ENCODE measurements at places on chromosomes 13 and 19. TPM values are rescaled to one million over a fixed set of nuclear protein-coding genes. Genes with fewer than 3 reads are reported as not detected.

Gene TUBB4A
- total RNA-seq = 0.25 TPM

DNA sequence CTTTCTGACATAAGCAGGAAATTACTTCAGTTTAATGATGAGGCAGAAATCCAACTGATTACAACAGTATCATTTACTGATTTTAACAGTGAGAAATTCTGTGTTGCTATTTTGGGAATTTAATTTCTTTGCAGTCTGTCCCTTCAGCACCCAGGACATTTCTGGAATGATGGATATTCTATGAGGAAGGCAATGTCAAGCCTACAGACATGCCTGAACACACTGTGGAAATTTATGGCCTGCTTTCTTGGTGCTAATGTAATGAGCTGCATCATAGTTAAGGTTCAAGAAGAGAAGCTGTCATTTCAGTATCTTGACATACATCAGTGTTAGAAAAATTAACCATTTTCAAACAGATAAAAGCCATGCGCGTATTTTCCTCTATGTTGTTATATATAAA is 87.7 kb downstream of the SLITRK1 start:
- H3K27me3 ChIP-seq = no peaks in the 10 kb centered on the region
- H3K36me3 ChIP-seq = no peaks in the 10 kb centered on the region
- H3K4me3 ChIP-seq = no peak overlapping the region
- H3K27ac ChIP-seq = no peak overlapping the region
- DNase-seq = no peak

GRCh38 chr13:59533561-59534555 is 629.9 kb downstream of the DIAPH3 start:
- H3K4me1 ChIP-seq = no peaks in the 10 kb centered on the region
- no peaks in the 10 kb centered on the region for H3K36me3 ChIP-seq
- no peak overlapping the region for H3K27ac ChIP-seq
- H3K4me3 ChIP-seq = no peak overlapping the region
- no peaks in the 10 kb centered on the region for H3K27me3 ChIP-seq
- no peak for DNase-seq

DNA sequence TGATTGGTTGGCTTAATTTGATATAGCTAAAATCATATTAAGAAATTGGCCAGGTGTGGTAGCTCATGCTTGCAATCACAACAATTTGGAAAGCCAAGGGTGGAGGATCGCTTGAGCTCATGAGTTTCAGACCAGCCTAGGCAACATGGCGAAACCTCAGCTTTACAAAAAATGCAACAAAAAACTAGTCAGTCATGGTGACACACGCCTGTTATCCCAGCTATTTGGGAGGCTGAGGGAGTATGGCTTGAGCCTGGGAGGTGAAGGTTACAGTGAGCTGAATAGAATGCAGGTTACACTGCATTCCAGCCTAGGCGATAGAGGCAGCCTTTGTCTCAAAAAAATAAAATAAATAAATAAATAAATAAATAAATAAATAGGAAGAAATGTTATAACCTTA is 1579.6 kb upstream of the SLC10A2 start:
- H3K27ac ChIP-seq = no peak overlapping the region
- H3K27me3 ChIP-seq = no peaks in the 10 kb centered on the region
- H3K4me1 ChIP-seq = no peaks in the 10 kb centered on the region
- DNase-seq = no peak

DNA sequence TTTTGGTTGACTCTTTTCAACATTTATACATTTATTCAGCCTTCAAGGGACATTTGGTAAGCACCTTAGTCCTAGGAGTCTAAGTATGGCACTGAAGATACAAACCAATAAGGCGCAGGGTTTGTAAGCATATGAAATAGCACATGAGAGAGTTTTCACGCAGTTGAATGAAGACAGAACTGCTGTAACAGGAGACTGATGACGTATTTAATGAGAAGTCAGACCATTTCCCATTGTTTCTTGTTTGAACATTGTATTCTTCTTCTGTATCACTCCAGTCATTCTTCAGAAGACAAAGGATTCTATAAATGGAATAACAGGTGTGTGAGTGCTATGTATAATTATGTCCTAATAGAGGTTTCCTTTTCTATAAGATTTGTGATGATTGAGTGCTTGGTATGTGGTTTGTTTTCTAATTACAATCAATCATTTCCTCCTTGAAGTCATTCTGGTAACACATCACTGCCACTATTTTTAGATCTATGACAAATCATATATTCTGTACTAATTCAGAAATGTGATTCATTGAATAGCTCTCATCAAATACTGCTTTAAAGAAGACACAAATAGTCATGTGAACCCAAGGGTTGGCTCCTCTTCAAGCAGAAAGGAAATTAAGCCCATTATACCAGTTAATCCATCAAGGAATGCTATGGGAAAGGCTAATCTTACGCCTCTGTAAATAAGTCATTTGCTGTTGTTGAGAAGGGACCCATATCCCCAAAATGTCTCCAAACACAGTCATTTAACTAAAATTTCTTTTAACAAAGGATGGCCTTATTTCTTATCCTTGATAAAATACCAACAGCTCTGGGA is 222.8 kb upstream of the NBEA start:
- H3K4me3 ChIP-seq = no peak overlapping the region
- DNase-seq = no peak
- H3K4me1 ChIP-seq = no peaks in the 10 kb centered on the region
- H3K27me3 ChIP-seq = no peaks in the 10 kb centered on the region

Gene BRCA2
- 0.84 TPM for total RNA-seq

GRCh38 chr13:83753912-83754624 is 128.2 kb downstream of the SLITRK1 start:
- no peak overlapping the region for H3K4me3 ChIP-seq
- no peaks in the 10 kb centered on the region for H3K27me3 ChIP-seq
- no peaks in the 10 kb centered on the region for H3K36me3 ChIP-seq
- H3K4me1 ChIP-seq = no peaks in the 10 kb centered on the region
